ENCODE measurements at places on chromosomes 7 and 10.

DNA sequence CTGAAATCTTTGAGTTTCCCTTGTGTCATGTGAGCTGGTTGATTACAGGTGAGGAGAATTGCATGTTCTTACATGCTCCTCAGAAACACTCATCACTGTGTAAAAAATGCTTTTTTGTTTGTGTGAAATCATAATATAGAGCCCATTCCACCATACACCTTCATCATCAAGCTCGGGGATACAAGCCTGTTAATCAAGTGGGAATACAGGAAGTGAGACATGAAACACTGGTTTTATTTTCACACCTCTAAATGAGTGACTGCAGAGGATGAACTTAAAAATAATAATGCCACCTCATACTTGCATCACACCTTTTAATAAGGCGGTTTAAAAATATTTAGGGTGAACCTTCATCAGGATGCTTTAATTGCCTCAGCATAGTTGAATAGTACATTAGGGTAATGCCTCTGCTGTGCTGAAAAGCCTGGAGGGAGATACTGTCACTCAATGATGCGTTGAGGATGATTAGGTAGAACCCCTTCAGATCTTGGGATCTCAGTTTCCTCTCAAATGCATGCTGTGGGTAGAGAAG, 164.6 kb downstream of the AUTS2 start:
- no peak overlapping the region for H3K27ac ChIP-seq
- H3K4me1 ChIP-seq, result no peaks in the 10 kb centered on the region
- no peaks in the 10 kb centered on the region for H3K36me3 ChIP-seq

GRCh38 chr7:130697820-130698219, 11.5 kb upstream of the TSGA13 start:
- no peak overlapping the region for H3K27ac ChIP-seq
- no peak overlapping the region for H3K4me3 ChIP-seq
- no peaks in the 10 kb centered on the region for H3K4me1 ChIP-seq

DNA sequence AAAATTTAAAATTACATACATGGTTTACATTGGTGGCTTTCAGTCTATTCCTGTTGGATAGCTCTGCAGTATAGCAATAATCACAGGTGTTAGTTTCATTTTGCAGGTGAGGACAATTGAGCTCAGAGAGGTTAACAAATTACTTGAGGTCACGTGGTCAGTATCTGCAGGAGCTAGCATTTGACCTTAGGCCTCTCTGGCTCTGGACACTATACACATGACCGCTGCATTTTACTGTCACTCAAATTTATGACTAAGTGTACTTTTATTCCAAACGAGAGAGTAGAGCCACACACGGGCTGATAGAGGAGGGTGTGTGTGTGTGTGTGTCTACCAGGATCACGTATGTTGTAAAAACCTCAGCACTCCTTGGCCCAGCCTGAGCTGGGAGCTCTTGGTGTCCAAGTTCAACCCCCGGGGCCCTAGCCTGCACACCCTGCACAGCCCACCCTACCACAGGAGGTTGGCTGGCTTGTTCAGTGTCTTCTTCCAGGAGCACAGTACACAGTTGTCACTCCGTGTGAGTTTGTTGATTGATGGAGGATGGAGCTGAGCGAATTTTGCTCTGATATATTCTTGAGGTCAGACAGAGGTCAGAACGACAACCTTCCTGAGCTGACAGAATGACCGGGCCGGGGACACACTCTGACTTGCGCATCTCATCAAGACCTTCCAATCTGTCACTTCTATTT, 272.7 kb downstream of the GFRA1 start:
- 0 out of 2 replicates have a peak, but pooled peaks cover under 1% of the 10 kb centered on the region for H3K4me1 ChIP-seq
- H3K27ac ChIP-seq, result no peak overlapping the region
- H3K4me3 ChIP-seq, result no peak overlapping the region
- H3K27me3 ChIP-seq, result peaks cover 1% of the 10 kb centered on the region

GRCh38 chr7:75639071-75639885, 99.5 kb downstream of the HIP1 start:
- DNase-seq, result peak; percentile 61
- peak overlapping the region; percentile 60 for H3K27ac ChIP-seq
- H3K4me1 ChIP-seq, result peaks cover 3% of the 10 kb centered on the region

- DNase-seq, result no peak
- no peaks in the 10 kb centered on the region for H3K36me3 ChIP-seq
- H3K27ac ChIP-seq, result no peak overlapping the region
- peaks cover 5% of the 10 kb centered on the region for H3K4me1 ChIP-seq
- no peak overlapping the region for H3K4me3 ChIP-seq
Observed at GRCh38 chr10:69800109-69800508, 1.6 kb upstream of the COL13A1 start.

DNA sequence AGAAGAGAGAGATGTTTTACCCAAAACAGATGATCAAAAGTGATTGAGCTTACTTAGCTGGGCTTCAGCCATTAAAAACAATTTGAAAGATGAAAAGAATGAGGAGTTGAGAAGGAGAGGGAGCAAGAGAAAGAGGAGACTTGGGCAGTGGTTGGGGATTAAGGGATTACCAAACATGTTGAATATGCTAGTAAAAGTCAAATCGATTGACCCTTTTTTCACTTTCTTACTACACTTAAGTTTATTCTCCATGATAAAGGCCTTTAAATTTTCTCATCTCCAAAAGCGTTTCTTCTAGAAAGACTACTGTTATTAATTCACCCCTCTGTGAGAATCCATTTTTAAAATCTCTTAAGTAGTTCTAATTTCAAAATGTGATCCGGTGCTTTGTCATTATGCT, 1254.0 kb upstream of the PHF14 start:
- H3K27ac ChIP-seq, result no peak overlapping the region
- no peaks in the 10 kb centered on the region for H3K27me3 ChIP-seq
- no peak for DNase-seq
- H3K4me3 ChIP-seq, result no peak overlapping the region
- no peaks in the 10 kb centered on the region for H3K36me3 ChIP-seq

GRCh38 chr7:42099066-42099465, 137.9 kb downstream of the GLI3 start:
- no peak overlapping the region for H3K27ac ChIP-seq
- no peak overlapping the region for H3K4me3 ChIP-seq
- no peaks in the 10 kb centered on the region for H3K36me3 ChIP-seq
- peaks cover 24% of the 10 kb centered on the region for H3K27me3 ChIP-seq
- H3K4me1 ChIP-seq, result no peaks in the 10 kb centered on the region

GRCh38 chr10:128877936-128878335, 589.1 kb upstream of the MGMT start:
- H3K27me3 ChIP-seq, result no peaks in the 10 kb centered on the region
- DNase-seq, result no peak
- no peaks in the 10 kb centered on the region for H3K36me3 ChIP-seq
- no peak overlapping the region for H3K4me3 ChIP-seq
- no peak overlapping the region for H3K27ac ChIP-seq

DNA sequence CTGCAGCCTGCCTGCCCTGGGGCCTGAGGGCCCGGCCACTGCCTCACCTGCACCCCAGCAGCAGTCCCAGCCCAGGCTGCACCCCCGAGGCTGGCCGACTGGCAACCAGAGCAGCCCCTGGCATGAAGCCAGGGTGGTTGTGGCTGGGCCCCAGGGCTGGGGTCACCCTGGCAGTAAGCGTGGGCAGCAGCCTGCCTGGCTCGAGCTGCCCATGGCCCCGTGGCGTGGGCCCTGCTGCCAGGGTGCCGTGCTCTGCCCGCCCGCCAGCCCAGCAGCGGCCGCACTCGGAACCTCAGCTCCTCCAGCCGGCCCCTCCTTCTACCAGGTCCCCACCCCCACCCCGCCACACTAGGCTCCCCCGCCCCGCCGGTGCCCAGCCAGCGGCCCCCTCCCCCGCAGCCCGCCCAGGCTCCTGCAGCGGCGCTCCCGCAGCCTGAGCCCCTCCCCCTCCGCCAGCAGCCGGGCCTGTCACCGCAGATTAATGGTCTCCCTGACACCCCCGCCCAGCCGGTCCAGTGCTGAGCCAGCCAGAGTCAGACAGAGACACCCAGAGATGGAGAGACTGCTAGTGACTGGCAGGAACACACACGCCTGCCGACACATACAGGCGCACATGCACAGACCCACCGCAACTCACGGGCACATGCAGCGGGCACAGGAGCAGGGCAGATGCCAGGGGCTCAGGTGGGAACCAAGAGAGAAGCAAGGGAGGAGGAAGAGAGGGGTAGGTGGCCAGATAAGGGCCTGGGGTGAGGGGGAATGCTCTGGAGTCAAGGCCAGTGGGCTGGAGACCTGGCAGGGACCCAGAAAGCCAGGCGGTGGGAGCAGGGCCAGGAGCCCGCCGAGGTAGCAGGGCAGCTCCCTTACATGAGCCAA, 22.4 kb downstream of the KCNH2 start:
- peaks cover 2% of the 10 kb centered on the region for H3K36me3 ChIP-seq
- DNase-seq, result no peak
- peaks cover 5% of the 10 kb centered on the region for H3K4me1 ChIP-seq
- H3K27ac ChIP-seq, result no peak overlapping the region

- H3K4me1 ChIP-seq, result peaks cover 4% of the 10 kb centered on the region
- H3K27ac ChIP-seq, result no peak overlapping the region
- no peak overlapping the region for H3K4me3 ChIP-seq
- no peaks in the 10 kb centered on the region for H3K36me3 ChIP-seq
Observed at GRCh38 chr10:11339660-11340059, 271.8 kb downstream of the USP6NL start.

DNA sequence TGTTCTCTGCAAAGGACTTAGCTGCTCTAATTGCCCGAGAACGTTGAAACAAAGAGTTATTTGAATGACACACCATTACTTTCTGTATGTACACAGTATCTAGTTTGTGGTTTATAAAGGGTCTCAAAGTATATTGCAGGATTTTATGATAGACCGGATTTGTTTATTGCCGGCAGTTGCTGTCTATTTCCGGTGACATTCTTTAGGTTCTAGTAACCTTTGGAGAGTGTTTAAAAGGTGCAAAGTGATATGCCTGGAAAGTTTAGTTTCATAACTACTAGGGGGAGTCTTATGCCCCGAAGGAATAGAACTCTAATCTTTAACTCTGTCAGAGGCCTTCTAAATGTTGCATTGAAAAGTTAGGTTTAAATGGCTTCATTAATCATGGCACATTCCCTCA, 63.8 kb downstream of the PAPSS2 start:
- H3K4me1 ChIP-seq, result no peaks in the 10 kb centered on the region
- H3K27me3 ChIP-seq, result no peaks in the 10 kb centered on the region
- H3K36me3 ChIP-seq, result no peaks in the 10 kb centered on the region
- no peak overlapping the region for H3K27ac ChIP-seq

GRCh38 chr10:8416760-8417159, 362.3 kb downstream of the GATA3 start:
- no peaks in the 10 kb centered on the region for H3K36me3 ChIP-seq
- H3K4me3 ChIP-seq, result no peak overlapping the region
- H3K4me1 ChIP-seq, result no peaks in the 10 kb centered on the region
- no peak for DNase-seq

DNA sequence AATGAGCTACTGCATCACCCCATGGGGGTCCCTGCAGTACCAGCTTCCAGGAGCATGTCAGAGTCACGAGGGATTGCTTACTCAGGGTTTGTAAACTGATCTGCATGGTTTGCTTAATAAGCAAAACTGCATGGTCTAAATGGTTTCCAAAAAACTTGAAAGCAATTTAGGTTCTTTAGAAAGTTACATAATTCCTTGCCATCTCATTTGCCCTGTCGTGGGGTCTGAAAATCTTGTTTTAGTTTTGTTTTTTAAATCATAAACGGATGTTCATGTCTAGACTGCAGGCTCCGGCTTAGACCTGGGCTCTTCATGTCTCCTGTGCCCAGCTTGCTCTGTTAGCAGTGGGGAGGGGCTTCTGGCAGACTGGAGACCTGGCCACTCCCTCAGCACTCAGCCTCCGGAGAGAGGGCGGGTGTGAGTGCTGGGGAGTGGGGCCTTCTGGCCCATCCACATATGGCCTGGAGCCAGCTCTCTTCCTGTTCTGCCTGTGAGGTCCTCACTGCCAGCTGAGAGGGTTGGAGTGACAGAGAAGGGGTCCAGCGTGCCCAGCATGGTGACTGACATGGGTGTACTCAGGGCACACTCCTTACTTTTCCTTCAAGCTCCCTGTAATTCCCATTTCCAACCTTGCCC, 17.5 kb downstream of the PRF1 start:
- no peaks in the 10 kb centered on the region for H3K27me3 ChIP-seq
- no peak overlapping the region for H3K27ac ChIP-seq
- peak; percentile 55 for DNase-seq
- no peak overlapping the region for H3K4me3 ChIP-seq

- H3K27ac ChIP-seq, result no peak overlapping the region
- H3K36me3 ChIP-seq, result no peaks in the 10 kb centered on the region
- no peaks in the 10 kb centered on the region for H3K27me3 ChIP-seq
Observed at GRCh38 chr7:55413442-55413841, 48.3 kb downstream of the LANCL2 start.

- no peaks in the 10 kb centered on the region for H3K36me3 ChIP-seq
- H3K27me3 ChIP-seq, result no peaks in the 10 kb centered on the region
- H3K4me1 ChIP-seq, result no peaks in the 10 kb centered on the region
- no peak overlapping the region for H3K27ac ChIP-seq
Observed at GRCh38 chr7:133300811-133301210, 47.9 kb downstream of the EXOC4 start.

DNA sequence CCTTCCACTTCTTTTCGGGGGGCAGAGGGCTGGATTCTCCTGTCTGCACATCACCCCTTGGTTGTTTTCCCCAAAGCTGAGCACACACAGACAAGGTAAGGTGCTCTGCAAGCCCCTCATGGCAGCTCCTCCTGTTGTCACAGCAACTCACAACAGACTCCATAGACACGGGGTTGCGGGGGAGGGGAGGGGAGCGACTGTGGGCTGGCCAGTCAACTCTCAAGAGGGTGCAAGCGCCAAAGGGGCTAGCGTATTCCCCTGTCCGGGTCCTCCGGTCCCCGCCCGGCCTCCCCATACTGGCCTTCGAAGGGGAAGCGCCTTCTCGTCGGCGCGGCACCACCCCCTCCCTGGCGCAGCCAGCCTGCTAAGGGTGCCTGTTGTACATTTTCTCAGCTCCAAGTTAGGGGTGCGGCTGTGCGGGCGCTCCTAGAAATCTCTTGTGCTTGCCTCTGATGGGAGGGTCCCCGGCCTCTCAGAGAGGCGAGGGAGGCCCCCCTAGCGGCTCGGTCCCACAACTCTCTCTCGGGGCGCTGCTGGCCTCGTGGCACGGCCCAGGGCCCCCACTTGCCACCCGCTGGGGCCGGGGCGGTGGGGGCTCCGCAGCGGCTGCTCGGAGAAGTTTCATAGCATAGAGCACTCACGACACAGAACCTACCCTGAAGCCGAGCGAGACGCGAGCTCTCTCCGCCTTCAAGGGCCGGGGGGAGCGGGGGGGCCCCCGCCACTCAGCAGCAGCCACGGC, 498 bp downstream of the RHOBTB1 start:
- H3K27ac ChIP-seq, result no peak overlapping the region
- peaks cover 5% of the 10 kb centered on the region for H3K4me1 ChIP-seq
- peak overlapping the region; percentile 73 for H3K4me3 ChIP-seq
- H3K36me3 ChIP-seq, result no peaks in the 10 kb centered on the region
- no peak for DNase-seq

DNA sequence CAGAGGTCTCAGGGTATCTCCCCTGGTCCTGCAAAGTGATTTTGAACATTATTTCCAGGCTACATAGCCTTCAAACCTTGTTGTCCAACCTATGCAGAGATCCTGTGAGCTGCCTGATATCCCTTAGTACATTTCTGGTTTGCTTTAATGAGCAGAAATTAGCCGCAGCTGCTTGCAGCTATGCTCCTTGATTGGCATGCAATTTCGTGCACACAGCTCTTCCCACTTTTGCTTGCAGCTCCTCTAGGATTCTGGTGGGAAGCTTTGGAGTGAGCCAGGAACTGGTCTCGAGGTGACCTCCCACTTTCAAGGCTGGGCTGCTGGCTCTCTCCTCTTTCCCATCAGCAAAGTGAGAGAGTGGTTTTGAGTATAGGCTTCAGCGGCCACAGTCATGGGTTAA, 45.8 kb downstream of the OAT start:
- no peak overlapping the region for H3K27ac ChIP-seq
- no peak for DNase-seq
- H3K27me3 ChIP-seq, result no peaks in the 10 kb centered on the region
